Hypothalamus (tissue), 51 donors: ENCODE measurements at places on chromosomes 7 and 10.

GRCh38 chr10:75542906-75543305 lies 111.5 kb downstream of the LRMDA start:
- no peak for DNase-seq

DNA sequence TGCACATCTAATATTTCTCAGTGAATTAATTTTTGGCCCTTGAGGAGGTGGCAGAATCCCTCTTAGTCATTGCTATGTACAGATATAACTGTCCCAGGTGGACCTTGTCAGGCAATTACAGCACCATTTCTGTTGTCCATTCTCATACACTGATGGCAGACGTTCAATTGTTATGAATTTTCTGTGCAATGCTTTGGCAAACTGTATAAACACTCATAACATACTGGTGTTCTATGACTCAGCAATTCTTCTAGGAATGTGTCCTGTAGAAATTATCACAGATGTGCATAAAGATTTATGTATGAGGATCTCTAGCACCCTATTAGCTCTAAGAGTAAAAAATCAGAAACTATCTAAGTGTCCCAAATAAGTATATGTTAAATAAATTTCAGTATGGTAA lies 80.8 kb downstream of the DNAJB9 start:
- DNase-seq: no peak

- no peak for DNase-seq
Observed at GRCh38 chr7:74637745-74638144, 19.8 kb upstream of the GTF2I start.

- no peak for DNase-seq
Observed at GRCh38 chr10:46520941-46521340, 35.5 kb downstream of the GPRIN2 start.

DNA sequence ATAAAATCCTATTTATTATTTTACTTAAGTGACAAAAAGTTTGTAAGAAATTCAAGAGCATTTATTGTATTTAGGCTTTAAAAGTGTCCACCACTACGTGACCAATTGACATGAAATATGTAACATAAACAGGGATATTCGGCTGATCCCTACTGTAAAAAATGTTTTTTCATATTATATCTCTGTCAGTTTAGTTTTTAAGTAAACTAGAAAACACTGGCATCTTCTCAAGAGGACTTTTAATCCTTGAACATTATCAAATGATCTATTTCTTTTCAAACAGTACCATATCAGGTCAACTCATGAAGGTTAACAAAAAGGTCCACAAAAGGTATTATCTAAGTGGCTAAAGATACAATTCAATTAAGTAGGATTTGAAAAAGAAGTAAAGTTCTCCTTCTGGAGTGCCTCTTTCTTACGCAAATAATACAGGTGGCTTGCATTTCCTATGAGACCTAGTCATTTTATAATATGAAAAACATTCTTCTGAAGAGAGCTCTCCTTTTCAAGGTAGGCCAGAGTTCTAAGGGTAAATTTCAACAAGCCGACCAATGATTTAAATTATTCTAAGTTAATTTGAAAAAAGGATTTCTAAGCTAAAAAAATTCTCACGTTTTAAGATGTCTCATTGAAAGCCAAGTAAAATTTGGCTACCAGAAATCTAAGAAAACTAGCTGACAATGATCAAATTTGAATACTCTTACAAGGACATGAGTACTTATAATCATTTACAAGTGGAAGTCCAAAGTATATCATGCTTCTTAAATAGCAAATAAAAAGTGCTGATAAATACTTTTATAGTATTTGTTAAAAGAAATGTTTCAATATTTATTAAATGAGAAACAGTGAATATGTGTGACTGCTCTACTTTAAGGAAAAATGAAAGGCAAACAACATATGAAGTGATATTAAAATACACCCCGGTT lies 133.5 kb downstream of the NRBF2 start:
- DNase-seq: no peak

DNA sequence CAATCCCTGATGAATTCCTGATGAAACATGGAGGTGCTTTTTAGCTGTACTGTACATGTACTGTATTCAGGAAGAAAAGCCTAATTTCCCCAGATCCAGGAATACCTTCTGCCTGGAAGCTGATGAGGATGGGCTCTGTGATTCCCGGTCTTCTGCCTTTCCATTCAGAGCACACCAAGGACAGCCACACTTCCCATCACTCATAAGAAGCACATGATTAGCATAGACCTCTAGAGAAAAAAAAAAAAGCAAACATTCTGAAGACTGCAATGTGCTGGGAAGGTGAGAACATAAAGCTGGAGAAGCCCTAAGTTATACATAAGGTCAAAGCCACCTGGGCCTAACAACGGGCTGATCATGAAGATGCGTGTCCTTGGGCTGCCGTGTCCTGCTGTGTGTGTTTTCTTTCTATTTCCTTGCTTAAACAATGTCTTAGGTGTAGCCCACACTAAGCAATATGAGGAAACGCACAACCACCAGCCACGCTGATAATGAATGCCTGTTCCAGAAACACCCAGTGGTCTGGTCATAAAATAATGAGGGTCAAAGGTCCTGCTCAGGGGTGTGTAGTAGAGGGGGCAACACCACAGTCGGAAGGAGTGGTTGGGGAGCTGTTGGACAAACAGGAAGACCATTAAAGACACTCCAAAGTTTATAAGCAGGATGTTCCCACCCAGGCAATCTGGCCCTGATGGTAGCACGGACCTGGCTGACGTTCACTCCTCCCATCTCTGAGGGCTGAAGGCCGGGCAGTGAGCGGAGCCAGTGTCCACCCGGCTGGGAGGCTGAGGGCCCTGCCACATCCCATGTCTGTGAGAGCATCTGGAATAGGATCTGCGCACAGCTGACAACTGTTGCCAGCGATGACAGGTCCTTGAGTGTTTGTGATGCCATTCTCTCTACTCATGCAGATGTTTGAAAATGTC lies 7.9 kb downstream of the PKD1L1 start:
- no peak for DNase-seq

DNA sequence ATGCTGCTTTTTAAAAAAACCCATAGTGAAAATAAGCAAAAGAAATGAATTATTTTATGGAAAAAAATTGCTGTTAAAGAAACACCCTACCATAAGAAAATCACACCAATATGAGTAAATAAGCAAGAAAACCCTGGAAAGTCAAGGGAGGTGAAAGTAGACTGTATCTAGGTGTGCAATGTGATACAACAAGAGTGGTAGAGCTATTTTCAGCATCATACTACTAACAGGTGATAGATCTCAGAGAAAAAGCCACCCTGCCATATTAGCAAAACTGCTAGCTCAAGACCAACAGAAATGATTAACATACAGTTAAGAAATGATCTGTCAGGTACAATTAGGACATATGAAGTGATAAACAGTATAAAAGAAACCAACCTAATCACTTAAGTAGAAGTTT lies 54.8 kb downstream of the UBE2H start:
- DNase-seq: no peak

- no peak for DNase-seq
Observed at GRCh38 chr10:52558090-52558489, 214.5 kb downstream of the MBL2 start.

DNA sequence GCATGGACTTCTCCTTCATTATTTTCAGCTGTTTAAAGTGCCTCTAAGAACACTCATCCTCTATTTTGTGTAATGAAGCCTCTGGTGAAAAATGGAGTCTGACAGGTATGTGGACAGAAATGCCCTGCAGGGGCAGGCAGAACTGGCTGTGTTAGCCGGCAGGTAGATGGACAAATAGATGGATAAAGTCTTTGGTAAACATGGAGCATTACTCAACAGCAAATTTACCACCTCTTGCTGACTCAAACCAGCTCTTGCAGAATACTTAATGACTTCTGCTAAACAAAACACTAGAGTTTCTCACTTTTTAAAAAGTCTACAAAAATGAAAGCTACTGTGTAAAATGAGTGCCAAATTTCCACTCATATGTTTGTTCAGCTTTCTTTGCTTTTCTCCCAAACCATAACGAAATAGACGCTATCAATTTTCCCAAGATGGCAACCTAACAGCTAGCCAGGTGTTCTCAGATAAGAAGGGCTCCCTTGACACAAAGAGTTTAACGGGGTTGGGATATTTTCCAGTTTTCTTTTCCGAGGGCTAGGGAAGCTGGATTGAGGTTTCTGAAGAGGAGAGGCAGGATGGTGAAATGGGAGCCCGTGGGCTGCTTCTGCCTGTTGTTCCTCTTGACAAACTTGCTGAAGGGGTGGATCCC lies 71.9 kb upstream of the HABP2 start:
- no peak for DNase-seq
